Subcutaneous preadipocyte (primary cell): ENCODE measurements at places on chromosomes 5 and 9. TPM values are rescaled to one million over a fixed set of nuclear protein-coding genes. Genes with fewer than 3 reads are reported as not detected.

Gene NUTM2F
- total RNA-seq = not detected in 2 replicates

Gene DAB2IP
- total RNA-seq = 2.9 and 3.7 TPM in 2 replicates

Gene PCDHGA6
- 2.2 and 2.9 TPM in 2 replicates for total RNA-seq

Gene HEMGN
- not detected in 2 replicates for total RNA-seq
